Caudate nucleus (tissue), 63 donors: ENCODE measurements at places on chromosomes 11 and 22.

DNA sequence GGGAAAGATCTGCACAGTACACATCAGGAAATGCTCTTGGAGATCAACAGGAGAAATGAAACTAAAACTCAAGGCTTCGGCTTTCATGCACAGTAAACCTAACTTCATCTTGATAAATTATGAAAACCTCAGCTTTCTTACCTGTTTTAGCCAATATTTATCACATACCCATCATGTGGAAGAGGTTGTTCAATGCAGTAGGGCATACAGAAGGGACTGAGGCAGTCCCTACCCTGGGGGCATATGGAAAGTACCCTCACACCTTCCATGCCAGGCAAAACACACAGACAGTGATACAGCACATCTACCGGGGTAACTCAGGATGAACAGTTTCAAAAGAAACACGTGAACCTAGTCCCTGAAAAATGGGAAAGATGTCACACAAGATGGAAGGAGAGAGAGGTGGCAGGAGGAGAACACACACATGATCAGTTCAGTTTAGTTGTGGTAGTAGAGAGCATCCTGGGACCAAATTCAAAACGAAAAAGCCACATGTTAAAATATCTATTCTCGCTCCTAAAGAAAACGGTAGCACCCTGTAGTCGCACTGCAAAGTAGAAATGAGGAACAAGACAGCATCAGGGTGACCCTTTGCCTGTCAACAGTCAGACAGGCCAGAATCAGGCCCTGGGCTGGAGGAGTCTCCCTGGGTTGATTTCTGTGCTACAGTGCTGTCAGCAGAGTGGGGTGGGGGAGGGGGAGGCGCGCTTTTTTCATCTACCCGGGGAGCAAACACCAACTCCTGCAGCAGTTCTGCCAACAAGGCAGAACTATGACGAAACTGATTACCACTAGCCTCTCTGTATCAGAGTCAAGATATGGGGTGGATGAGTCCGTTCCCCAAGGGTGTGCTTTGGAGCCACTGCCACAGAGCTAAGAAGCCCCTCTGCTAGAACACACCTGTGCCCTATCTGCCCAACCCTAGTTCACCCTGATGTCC is 1.3 kb downstream of the HIRA start:
- no peak for DNase-seq

- DNase-seq, result no peak
These were observed 361.5 kb downstream of the TBC1D22A start for GRCh38 chr22:47123827-47124442.

- no peak for DNase-seq
These were observed 25.2 kb upstream of the GCAT start for GRCh38 chr22:37782340-37783168.

DNA sequence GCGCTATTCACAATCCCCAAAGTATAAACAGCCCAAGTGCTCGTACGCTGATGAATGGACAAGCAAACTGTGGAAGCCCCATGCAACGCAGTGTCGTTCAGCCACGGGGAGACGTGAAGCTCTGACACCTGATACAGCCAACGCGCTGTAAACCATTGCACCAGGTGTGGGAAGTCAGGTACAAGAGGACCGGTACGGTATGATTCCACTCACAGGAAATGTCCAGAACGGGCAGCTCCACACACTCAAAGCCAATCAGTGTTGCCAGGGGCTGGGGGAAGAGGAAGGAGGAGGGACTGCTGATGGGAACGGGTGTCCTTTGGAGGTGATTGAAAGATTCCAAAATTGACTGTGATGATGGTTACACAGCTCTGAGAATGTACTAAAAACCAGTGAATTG is 64.5 kb downstream of the BRD1 start:
- no peak for DNase-seq

DNA sequence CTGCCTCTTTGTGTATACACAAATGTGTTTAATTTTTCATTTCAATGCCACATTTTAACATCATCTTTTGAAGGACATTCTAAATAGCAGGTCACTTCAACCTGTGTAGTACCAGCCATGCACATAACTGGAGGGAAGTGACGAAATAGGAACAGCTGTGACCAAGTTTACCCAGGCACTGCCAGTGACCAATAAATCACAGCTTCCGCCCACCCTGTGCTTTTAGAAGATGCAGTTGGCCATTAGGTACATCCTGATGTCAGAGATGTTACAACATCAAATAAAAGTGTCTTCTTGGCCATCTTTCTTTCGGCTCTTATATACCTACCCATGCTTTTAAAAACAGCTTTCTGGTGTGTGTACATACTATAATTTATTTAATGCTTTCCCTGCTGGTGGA is 7.8 kb downstream of the LDLRAD3 start:
- no peak for DNase-seq

GRCh38 chr11:55956521-55956920 is 13.2 kb downstream of the OR10AG1 start:
- no peak for DNase-seq

DNA sequence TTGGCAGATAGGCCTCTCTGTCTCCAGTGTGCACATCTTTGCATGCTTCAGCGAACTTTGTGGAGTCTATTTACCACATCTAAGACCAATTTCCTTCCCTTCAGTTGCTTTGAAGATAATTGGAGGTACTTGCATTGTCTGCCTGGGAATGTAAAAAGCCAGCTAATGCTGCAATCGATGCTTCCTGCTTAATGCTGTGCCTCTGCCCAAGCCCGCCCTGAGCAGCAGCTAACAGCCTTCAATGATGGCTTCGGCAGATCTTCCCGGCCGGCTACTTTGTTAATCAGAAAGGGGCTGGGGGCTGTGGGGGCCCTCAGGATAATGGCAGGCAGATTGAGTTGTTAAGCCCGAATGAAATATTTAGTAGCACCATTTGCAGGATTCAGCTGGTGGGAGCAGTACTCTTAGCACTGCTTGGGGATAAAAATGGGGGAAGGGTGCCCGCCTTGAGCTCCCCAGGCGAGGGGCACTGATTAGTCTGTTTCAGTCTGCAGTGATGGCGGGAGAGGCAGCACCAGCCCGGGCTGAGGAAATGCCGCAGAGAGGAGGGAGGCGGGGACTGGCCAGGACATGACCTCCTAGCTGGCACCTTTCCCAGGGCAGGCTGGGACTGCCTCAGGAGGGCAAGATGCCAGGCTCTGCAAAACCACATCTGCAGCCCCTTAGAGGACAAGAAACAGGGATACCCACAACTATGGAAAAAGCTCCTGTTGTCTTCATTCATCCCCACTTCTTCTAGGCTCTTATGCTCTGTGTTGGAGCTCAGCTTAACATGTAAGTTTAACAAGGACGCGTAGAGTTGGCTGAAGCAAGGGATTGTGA is 460.0 kb downstream of the BUD13 start:
- peak; percentile 62 for DNase-seq

- DNase-seq, result no peak
These were observed 49.6 kb downstream of the KIF18A start for GRCh38 chr11:28058333-28058732.

DNA sequence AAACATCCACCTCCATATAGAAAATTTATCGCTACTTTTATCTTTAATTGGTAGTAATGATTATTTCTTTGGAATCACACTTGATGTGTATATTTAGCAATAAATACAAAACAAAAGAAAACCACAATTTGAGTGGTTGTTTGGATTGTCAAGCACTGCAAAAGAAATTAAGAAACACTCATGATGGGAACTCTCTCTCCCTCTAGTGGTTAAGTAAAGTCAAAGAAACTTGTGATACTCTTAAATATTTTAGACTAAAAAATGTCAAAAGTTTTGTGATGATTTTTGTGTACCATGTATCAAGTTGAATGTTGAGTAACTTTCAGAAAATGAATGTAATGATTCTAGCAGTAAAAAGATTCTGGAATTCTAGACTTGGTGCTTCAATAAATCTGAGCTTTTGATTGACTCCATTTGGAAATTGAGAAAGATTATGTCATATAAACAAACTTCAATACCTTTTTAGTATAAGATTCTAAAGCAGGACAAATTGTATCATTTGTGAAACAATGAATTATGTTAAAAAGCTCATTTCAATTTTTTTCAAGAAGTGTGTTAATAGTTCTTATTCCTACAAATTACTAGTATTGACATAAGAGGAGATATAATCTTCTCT is 20.8 kb downstream of the MUC15 start:
- DNase-seq, result no peak

DNA sequence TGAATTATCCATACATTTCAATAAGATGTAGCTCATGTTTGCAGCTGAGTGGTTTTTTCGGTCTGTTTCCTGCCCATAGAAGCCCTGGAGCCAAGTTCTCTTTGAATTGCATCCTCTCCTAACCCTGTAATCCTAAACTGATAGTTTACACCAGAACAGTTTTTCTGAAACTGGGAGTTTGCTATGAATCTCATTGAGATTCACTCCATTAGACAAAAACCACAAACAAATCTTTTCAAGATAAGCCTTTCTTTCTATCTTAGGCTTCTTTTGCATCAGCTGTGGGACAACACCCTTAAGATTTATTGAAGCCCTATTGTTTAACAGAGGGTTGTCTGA is 324.8 kb downstream of the DYNC2H1 start:
- DNase-seq, result no peak

GRCh38 chr22:39129746-39130145 is 22.7 kb downstream of the CBX7 start:
- no peak for DNase-seq

DNA sequence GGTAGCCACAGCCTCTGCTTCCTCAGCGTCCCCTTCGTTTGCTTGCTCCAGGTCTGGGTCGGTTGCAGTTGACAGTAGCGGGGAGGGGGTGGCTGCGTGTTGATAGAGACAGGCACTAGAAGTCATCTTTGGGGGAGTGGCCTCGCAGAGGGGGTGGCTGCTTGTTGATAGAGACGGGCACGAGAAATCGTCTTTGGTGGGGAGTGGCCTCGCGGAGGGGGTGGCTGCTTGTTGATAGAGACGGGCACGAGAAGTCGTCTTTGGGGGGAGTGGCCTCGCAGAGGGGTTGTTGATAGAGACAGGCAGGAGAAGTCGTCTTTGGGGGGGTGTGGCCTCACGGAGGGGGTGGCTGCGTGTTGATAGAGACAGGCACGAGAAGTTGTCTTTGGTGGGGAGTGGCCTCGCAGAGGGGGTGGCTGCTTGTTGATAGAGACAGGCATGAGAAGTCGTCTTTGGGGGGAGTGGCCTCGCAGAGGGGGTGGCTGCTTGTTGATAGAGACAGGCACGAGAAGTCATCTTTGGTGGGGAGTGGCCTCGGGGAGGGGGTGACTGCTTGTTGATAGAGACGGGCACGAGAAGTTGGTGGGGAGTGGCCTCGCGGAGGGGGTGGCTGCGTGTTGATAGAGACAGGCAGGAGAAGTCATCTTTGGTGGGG is 328.3 kb downstream of the TBC1D22A start:
- no peak for DNase-seq

DNA sequence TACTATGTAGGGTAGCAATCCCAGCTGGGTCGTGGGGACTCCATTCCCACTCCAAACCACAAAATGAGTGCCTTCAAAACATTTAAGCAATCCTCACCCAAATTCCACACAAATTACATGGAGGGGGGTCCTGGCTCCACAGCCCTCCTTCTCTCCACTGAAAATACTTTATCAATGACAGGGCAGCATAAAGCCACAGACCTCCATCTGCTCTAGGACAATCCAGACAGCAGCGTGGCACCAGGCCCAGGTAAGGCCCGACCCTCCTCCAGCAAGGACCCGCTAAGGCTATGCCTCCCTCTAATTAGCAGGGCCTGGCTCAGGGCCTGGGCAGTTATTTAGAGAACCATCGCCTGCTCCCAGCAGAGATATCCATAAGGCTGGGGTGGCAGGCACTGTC is at the start of gene PANX3:
Gene PANX3 (plus strand): TSS at position 365 of the 400 bp plus-strand sequence. CDS start 129 bp downstream, outside the sequence.
- no peak for DNase-seq

GRCh38 chr22:41382098-41382578 is 396 bp downstream of the TEF start:
- peak; percentile 78 for DNase-seq

GRCh38 chr11:103946793-103947545 is 89.5 kb upstream of the DDI1 start:
- no peak for DNase-seq
